ENCODE measurements at places on chromosomes 7 and 10.

DNA sequence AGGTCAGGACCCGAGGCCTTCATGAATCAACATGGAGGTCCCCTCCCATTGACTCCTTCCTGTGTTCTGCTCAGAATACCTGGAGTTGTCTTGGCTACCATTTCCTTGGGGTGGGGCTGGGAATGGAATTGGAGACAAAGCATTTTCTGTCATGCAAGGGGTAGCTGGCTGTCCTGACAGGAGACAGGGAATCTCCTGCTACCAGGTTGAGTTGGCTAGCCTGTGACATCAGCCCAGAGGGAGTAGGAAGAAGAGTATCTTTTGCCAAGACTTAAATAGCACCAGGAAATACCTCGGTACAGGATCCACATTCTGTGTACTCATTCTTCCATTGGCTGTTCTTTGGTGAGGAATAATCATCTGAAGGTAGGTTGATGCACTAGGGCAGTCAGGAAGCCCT lies 4.9 kb downstream of the ZDHHC16 start:
- no peak for DNase-seq

- DNase-seq, result no peak
These were observed 131.8 kb upstream of the WDR11 start for GRCh38 chr10:120719333-120719732.

DNA sequence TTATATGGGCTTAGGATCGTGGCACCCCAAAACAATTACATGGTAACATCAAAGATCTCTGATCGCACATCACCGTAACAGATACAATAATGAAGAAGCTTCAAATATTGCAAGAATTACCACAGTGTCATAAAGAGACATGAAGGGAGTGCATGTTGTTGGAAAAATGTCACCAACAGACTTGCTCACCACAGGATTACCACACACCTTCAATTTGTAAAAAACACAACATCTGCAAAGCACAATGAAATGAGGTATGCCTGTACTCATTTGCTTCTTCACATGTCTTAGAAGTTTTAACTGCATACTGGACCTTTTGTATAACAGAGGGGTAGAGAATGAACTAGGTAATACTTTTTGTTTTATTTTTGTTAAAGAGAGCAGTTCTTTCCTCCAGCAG lies 96.6 kb downstream of the TPST1 start:
- no peak for DNase-seq

- no peak for DNase-seq
These were observed 204.3 kb downstream of the DGKI start for GRCh38 chr7:137642472-137642871.

- no peak for DNase-seq
These were observed 27.7 kb upstream of the INSIG1 start for GRCh38 chr7:155269766-155270585.

DNA sequence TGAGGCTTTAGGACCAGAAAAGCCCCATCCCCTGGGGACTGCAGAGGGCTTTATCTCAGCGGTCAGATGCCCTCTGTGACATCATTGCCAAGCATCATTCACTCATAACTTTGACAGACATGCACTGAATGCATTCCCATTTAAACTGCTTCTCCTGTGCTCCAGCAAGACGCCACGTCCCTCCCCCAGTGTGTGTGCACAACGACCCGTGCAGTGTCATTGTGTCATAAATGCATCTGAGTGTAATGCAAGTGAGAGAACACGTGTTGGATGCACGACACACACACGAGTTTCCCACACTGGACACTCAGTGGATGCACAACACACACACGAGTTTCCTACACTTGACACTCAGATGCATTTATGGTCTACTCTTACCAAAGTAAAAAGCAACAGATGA lies 337.9 kb downstream of the PTPRN2 start:
- no peak for DNase-seq

DNA sequence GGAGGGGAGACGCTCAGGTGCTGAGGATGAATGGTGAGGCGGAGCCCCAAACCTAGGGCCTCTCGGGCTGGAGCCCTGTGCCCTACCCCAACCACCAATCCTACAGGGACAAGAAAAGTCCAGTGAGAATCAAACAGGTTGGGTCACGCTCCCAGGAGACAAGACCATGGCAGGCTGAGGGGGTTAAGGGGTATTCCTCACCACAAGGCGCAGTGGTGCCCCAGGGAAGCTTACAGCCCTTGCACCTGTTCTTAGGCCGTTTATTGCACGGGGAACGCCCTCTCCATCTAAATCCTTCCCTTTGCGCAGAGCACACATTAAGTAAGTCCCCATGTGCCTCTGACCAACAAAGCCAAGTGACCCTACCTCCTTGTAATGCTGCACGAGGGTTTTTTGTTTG lies 3.5 kb downstream of the FZD9 start:
- no peak for DNase-seq

GRCh38 chr10:78335691-78336401 lies 302.2 kb downstream of the RPS24 start:
- DNase-seq, result no peak

GRCh38 chr7:105444342-105444987 lies 55.7 kb upstream of the SRPK2 start:
- no peak for DNase-seq

- no peak for DNase-seq
These were observed 49.5 kb downstream of the ASAH2B start for GRCh38 chr10:50788951-50789945.

- DNase-seq, result no peak
These were observed 309.5 kb upstream of the TEX47 start for GRCh38 chr7:89104748-89105685.

DNA sequence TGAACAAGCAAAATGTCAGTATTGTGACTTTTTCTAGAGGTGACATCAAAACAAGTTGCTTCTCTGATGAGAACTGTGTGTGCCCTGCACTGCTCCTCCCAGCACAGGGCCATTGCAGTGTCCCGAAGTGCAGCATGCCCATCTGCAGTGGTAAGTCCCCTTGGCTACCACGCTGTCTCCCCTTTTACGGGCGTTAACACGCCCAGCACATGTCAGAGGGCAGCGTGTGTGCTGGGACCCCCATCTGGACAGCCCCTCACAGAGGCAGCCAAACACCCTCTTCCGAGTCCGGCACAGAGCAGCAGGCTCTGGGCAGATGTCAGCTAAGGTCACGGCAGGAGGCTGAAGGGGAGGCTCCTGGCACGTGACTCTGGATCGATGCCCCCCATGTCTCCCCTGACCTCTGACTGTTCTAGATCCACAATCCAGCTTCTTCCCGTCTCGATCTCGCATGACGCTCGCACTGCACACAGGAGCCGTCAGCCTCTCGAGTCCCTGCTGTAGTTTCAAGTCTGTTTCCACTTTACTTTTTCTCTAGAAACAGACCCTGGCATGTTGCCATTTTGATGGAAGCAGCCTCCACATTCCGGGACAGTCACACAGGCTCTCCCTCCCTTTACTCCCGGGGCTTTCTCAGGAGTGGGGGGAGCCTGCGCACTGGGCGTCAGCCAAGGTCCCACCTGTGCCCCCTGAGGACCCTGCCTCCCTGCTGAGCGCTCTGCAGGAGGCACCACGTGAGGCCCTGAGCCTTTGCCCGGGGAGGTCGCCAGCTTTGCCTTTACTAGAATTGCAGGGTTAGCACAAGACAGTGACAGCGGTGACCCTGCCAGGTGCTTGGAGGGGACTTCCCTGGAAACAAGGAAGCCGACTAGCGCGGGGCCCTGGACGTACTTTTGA lies 133.8 kb downstream of the TCERG1L start:
- DNase-seq, result no peak

DNA sequence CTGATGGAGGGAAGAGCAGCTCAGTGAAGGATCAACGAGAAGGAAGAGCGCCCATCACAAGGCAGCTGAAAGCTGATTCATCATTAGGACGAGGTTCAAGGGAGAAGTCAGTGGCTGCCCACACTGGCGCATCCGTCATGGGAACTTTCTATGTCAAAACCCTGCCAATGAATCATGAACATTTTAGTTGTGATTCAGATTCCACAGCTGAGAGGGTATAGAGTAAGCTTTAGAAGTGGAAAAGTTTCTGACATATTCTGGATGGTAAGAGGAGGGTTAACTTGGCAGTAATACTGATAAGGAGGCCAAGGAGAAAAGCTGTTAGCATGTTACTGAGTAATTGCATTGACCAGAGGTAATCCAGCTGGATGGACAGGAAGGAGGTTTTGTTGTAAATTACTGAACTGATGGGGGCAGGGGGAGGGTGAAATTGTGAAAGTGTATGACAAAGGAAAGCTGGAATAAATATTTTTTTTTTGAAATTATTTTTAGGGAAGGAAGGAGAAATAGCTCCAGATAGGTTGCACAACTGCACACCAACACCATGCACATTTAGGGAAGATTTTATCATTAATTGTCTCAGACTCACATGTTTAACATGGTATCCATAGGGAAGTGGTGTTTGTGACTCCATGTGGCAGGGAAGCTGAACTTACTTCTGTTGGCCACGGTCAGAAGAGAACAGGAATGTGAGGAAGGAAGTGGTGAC lies 78.3 kb upstream of the NRP1 start:
- DNase-seq, result no peak

GRCh38 chr7:116990056-116990455 lies 36.8 kb downstream of the ST7 start:
- no peak for DNase-seq

DNA sequence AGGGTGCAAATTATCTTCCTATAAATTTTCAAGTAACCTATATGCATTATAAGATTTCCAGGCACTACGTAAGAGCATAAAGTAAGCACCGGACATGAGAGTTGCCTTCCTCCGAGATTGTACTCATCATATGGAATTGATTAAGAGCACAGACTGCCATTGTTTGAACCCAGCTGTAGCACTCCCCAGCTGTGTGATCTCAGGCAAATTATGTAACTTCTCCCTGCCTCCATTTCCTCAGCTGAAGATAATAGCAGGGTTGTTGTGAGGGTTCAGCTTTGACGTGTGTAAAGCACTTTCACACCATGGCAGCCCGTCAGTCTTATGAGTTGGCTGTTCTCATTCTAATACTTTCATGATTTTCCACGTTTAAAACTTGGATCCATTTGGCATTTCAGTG lies 122.6 kb downstream of the ITIH5 start:
- no peak for DNase-seq

DNA sequence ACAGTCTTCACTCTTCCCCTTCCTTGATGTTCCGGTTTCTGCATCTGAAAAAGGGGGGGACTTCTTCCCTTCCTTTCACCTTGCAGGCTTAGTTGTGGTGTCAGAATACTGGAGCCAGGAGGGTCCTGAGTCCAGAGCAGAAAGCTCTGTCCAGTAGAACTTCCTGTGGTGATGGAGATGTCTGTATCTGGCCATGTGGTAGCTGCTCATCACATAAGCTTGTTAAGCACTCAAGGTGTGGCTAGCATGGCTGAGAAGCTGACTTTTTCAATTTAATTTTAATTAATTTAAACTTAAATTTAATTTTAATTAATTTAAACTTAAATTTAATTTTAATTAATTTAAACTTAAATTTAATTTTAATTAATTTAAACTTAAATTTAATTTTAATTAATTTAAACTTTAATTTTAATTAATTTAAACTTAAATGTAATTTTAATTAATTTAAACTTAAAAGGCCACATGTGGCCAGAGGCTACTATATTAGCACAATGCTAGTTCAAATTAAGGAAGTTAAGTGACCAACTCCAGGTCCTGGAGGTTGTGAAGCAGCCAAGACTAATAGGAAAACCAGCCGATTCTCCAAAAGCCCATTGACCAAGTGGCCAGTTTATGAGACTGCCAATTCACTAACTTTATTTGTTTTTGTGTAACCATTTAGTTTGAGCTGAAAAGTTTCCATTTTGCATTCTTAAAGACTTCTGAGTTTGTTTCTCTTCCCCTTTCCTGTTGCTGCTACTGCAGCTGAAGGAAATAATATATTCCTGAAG lies 16.3 kb downstream of the MSRB2 start:
- DNase-seq, result no peak

DNA sequence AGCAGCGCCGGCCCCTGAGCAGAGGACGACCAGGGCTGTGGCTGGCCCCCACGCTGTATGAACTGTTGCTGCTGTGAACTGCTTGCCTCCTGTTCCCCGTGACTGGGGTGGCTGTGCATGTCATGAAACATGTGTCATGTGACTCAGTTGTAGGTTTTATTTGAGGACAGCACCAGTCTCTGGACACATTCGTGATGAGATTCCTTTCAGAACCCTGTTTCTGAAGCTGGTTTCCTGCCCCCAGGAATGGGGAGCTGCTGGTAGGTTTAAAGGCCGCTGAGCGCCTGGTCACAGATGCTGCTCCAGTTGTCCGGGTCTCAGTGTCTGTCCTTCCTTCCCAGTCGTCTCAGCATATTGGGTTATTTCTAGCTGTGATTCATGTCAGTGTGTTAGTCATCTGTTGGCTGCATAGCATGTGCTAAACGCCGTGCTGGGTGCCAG lies 79.1 kb upstream of the PPIF start:
- DNase-seq, result no peak

DNA sequence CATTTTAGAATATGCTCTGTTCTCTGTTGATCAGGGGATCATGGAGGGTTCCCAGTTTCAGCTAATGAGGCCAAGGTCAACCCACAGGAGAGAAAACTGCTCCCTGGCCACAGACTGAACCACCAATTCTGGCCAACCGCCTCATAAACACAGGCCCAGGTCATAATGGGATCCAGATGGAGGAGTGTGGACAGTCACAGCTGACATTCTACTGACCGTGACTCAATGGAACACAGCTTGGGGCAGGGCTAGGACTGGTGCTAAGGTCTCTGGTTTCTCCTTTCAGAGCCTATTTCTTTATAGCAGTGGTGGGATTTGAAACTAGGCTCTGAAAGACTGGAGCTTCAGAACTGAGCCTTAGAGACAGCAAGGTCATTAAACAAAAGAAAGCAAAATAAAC lies 68.3 kb downstream of the HIPK2 start:
- no peak for DNase-seq

- no peak for DNase-seq
These were observed 43.5 kb upstream of the SLC35G1 start for GRCh38 chr10:93850031-93851015.

- no peak for DNase-seq
These were observed 62.0 kb downstream of the TFEC start for GRCh38 chr7:115968596-115968995.

DNA sequence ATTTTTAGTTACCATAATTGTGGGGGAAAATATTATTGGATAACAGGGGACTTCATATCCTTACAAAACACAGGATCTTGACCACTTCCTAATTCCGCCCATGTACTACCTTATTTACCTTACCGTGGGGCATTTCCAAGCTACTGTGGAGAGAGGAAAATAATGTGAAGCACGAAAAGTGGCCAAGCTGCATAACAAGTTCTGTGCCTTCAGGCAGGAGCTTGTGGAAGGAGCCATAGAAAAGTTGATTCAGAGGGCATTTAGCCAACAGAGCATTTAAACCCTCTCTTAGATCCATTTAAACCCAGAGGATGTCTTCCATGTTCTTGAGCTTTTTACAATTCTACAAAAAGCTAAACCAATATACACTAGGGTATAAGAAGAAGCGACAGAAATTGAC lies 41.6 kb downstream of the DNAJB9 start:
- DNase-seq, result no peak
